Muscle of leg (tissue), 16 donors: ENCODE measurements at places on chromosomes 7 and 10. TPM values are rescaled to one million over a fixed set of nuclear protein-coding genes. Genes with fewer than 3 reads are reported as not detected.

DNA sequence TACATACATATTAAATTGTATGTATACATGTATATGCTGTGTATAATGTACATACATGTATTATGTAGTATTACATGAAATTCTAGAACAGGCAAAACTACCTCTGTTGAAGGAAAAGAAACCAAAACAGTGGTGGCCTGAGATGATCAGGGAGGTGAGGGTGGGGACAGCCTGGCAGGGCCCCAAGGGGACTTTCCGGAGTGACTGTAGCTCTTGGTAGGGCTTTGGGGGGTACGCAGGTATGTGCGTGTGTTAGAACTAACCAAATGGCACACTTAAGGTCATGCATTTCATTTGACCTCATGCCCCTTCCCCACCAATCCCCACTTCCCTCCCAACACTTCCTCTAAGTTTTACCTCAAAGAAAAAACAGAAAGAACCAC lies 31.3 kb downstream of the CTBP2 start:
- DNase-seq: no peak

DNA sequence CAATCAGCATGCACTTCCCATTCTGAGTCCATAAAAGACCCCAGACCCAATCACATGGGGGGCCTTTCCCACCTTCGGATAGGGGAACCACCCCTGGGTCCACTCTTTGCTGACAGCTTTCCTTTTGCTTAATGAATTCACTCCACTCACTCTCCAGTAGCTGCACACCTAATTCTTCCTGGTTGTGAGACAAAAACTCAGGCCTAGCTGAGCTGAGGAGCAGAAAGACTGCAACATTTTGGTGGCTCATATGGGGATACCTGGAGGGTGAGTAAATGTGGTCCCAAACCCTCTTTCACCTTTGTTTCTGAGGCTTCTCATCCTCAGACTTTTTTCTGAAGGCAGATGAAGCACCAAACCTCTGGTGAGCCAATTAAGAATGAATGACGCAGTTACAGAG lies 138.1 kb downstream of the WDR11 start:
- no peak for DNase-seq

DNA sequence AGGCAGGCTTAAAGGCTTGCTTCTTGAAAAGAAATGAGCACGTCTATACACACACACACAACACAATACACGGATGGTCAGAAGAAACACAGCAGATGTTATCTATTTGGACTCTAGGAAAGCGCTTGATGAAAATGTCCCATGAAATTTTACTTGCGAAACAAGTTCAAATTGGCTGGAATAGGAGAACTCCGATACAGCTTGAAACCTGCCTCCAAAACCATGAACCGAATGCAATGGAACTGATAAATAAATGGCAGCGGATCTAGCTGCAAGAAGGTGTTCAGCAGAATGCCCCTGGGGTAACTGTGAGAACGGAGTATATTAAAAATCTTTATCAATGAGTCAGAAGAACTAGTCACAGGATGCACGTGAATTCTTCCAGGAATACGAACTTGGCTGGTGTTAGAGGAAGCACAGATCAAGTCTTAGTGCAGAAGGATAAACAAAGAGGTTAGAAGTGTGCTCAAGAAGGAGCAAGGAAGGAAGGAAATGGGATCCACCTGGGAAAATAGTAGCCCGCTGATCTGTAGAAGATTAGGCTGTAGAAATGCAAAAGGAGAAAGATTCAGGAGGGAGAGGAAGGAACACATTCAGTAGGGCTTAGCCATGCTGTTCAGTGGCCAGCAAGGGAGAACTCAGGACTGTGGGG lies 142.0 kb upstream of the PRKCQ start:
- peak; percentile 93 for DNase-seq

- DNase-seq: no peak
Measured at GRCh38 chr7:11934796-11935195, 102.8 kb upstream of the THSD7A start.

GRCh38 chr7:85928500-85928899 lies 715.2 kb upstream of the GRM3 start:
- no peak for DNase-seq

GRCh38 chr10:121754666-121755065 lies 156.4 kb upstream of the FGFR2 start:
- DNase-seq: no peak

HDAC9 gene
- total RNA-seq: 38.2 TPM
